Stimulated activated CD4-positive, alpha-beta T cell treated with anti-CD3 and anti-CD28 coated beads, Interleukin-1b, Interleukin-23, amount 100 ng/mL, for 1 hour (primary cell): ENCODE measurements at places on chromosomes 7 and 10.

GRCh38 chr7:42448901-42449300 is 211.9 kb upstream of the GLI3 start:
- no peak for DNase-seq

GRCh38 chr10:71247414-71247705 is 35.0 kb downstream of the UNC5B start:
- DNase-seq, result no peak

DNA sequence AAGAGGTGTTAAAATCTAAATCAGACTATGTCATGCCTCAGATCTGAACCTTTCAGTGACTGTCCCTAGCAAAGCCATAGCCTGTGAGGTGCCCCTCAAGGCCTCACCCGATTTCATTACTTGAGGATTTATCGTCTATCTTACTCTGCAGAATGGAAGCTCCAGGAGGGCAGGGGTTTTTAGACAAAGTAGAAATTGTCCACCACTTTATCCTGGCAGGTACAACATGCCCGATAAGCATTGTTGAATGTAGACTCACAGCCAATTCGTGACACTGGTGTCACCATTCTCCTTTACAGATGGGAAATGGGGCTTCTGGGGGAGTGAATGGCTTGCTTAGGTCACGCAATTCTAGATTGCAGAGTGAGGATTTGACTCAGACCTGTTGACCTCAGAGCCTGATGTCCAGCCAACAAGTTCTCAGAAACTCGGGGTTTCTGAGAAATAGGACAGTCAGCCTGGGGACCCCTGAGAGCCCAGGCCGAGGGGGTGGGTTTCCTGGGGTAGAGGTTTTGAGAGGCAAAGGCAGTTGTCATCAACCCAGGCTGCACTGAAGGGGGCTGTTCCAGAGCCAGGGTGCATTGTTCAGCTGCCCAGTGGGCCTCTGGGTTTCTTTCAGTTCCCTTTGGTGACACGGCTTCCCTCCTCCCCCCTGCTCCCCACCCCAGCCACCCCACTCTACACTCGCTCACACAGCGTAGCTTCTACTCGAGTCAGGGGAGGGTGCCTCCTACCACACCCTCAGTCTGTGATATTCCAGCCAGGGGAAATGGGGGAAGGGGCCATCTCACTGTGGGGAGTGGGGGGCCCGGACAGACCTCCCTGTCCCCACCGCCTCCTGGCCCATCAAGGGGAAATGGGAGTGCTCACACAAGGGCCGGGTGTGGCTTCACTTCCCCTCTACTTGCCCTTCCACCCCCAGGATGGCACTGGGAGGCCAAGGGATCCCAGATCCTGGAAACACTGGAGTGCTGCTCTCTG is 3.1 kb upstream of the IRF5 start:
- no peak for DNase-seq

DNA sequence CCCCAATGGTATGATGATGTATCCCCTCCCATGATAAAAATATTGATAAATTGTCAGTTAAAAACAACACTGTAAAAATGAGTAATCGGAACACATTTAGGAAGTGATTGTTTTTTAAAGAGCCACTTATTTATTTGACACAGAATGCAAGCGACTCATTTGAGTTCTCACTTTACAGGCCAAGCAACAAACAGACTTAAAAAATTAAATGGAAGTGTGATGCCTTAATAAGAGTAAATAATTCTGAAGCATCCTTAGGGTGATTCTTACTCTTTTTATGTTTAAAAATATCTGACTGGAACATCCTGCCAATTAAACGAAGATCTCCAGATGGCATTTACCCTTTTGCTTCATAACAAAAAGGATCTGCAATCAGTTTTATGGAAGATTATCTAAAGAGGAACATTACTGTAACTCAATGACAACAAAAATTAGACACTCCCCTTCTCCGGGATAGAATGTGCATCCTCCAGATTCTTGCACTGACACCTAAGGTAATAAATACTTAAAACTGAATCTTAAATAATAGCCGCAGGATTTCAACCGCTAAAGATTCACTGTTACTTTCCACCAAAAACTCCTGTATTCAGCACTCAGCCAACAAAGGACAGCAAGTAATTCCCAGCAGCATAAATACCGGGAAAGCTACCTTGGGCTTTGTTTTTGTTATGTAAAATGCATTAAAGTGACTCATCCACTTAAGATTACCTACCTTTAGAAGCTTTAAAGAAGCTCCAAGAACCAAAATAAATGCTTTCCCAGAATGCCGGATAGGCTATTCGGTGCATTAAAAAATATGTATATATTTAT is 1.7 kb downstream of the CACNA2D1 start:
- DNase-seq, result no peak

DNA sequence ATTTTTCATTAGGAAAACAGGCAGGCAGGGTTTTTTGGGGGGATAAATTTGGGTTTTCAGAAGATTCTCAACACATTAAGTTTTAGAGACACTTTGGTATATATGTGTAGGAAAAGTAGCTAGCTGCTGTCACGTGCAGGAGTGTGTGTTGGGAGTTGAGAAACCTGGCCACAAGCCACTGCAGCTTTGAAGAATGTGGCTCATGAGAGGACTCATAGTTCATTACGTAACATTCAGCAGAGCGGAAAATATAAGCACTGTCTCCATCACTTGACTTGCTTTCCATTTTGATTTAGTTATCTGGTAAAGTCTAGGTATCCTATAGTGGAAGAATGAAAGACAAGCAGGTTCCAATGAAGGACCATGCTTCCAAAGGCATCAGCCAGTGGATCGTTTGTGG is 31.2 kb downstream of the SMNDC1 start:
- no peak for DNase-seq

DNA sequence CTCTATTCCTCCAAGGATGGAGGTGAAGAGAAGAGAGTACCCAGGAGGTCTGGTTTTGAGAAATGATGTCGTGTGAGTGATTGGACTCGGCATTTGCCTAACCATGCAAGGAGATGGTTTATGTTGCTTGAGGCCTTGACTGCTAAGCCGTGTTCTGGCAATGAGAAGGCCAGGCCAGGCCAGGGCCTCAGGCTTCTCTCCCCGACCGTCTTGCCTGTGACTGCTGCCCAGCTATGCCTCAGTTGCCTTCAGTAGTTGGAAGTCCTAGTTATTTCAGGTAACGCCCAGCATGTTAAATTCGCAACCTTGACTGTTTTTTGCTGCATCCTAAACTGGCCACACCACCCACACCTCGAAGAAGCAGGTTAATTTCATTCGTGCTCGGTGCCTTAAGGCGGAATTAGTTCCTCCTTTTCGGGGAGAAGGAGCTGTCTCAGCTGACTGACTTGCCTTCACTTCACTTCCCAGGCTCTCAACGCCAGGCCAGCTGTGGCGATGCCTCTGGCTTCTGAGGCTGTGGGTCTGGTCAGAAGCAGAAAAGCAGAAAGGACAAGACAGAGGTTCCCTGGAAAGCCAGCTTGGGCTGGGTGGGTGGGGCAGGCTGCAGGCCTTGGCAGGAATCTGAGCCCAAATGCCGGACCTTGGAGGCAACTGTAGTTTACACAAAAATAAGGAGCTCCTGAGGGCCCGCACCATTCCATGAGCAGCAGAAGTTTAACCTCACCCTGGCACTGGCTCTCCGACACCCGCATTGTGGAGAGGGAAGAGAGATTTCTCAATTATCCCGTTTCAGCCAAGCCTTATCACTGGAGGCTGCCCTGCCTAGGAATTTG is 61.9 kb upstream of the SAMD8 start:
- DNase-seq, result no peak

DNA sequence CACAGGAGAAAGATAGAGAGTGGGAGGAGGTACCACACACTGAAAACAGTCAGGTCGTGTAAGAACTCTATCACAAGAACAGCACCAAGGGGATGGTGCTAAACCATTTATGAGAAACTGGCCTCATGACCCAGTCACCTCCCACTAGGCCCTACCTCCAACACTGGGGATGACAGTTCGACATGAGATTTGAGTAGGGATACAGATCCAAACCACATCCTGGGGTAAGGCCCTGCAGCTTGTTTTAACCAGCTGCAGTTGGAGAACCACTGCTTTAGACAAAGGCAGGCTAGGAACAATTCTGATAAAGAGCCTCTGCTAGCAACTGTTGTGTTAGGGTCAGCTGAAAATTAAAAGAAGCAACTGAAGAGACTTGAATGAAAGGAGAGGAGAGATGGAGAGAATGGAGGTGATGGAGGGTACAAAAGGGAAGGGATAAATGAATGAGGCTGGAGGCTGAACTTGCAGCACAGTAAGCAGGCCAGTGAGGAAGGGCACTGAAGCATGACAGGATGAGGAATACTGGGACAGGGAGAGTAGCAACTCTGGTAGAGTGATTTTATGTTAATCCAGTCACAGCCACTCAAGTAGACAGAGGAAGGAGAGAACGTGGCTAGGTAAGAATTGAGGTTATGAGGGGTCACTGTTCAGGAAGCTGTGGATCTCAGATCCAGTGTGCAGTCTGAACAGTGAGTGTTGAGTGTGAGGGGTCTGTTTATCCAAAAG is 23.6 kb downstream of the MEST start:
- DNase-seq, result no peak

GRCh38 chr10:130747356-130747755 is 564.2 kb downstream of the TCERG1L start:
- no peak for DNase-seq

- no peak for DNase-seq
Observed at GRCh38 chr10:116164291-116164690, 108.7 kb downstream of the GFRA1 start.
